ENCODE measurements at places on chromosomes 12 and 14.
A peak's percentile ranks its signal among the peaks of the same experiment; 100 is the strongest.

DNA sequence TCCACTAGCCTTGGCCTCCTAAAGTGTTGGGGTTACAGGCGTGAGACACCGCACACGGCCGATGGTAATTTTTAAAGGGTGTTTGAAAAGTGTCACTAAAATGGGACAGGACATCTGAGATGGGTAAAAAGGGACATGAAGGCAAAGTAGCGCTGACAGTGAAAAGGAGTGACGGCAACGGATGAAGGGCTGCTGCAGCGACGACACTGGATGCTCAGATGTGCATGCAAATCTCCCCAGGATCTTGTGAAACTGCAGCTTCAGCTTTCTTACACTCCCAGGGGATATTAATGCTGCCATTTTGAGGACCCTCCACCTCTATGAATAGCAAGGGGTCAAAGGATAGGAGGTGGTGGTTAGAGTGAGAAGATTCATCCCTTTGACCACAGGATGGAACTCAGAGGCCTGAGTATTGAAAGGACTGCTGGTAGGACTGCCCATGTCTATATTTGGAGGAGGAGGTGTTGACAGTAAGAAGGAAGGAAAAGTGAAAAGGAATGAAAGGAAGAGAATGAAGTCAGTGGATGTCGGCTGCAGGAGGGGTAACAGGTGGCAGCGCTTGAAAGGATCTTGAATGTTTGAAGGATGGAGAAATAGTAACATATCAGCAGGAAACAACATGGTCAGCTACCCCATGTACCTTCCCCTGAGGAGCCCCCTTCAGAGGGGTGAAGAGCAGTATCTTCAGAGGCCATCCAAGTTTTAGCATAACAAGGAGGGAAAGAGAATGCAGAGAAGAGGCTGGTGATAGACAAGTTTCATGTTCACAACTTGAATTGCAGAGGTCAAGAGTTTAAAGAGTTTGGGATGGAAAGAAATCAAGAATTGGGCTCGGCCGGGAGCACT is 37.1 kb downstream of the CLIP1 start:
- H3K27ac ChIP-seq, result no peak overlapping the region
- H3K36me3 ChIP-seq, result no peaks in the 10 kb centered on the region
- H3K27me3 ChIP-seq, result no peaks in the 10 kb centered on the region
- H3K4me3 ChIP-seq, result no peak overlapping the region

DNA sequence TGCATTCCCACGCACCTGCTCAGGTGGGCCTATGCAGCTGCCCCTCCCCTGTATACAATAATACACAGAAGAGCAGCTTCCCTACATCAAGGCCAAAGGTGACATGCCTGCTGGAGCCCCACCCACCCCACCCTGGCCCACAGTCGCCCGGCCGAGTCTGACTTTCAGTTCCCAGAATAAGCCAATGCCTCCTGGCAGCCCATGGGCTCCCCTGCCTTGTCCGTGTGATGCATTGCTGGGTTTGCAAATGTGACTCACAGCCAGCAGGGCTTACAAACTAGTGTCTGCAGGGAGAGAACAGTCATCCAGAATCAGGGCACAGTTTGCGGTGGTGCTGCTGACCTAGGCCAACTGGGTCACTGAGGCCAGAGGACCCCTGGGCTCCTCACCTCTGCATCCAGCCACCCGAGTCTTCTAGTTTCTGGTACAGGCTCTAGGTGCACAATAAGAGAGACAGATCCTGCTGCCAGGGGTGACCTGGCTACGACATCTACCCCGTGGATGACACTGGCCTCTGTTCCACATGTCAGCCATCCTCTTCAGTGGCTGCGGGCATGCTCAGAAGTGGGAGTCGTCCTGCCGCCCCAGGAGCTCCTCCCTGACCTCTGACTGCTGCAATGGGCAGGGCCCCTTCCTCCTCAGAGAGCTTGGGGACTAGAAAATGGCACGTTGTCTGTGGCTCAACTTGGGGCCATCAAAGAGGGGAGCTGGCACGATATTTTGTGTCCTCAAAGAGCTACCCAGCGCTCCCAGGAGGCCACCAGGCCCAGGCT is 84.5 kb downstream of the CHGA start:
- no peaks in the 10 kb centered on the region for H3K4me1 ChIP-seq
- H3K27ac ChIP-seq, result no peak overlapping the region
- no peak overlapping the region for H3K4me3 ChIP-seq
- DNase-seq, result no peak
- H3K36me3 ChIP-seq, result no peaks in the 10 kb centered on the region

DNA sequence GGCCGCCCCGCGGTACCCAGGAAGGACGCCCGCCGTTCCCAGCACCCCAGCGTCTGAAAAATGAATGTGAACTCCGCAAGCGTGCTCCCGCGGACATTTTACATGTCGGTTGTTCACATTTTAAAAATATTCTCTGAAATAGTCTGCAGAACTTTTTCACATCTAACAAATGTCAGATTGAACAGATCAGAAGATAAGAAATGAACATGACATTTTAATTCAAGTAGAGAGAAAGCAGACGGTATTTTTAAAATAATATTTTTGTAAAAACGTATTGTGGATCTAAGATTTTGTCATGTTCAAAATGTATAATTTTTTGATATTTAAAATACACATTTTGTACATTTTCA is 101.8 kb upstream of the DIO3 start:
- no peaks in the 10 kb centered on the region for H3K4me1 ChIP-seq
- no peak overlapping the region for H3K27ac ChIP-seq
- H3K4me3 ChIP-seq, result peak overlapping the region; percentile 25
- DNase-seq, result no peak

DNA sequence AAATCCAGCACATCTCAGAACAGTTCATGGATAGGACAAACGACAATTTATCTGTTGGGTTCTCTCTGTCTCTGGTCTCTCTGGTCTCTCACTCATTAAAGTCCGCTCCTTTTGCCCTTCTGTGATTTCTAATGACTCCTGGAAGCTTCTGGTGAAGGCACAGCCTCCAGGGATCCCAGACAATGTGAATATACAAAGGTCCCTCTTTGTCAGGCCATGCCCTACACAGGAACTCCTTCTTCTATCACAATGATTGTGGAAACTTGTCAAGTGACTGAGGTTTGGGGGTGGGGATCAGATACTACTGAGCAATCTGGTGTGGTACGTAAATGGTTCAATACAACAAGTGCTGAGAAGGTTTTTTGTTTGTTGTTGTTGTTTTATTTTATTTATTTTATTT is 42.7 kb upstream of the CDK17 start:
- H3K27ac ChIP-seq, result no peak overlapping the region
- no peaks in the 10 kb centered on the region for H3K4me1 ChIP-seq
- H3K4me3 ChIP-seq, result no peak overlapping the region
- no peak for DNase-seq
- no peaks in the 10 kb centered on the region for H3K27me3 ChIP-seq

GRCh38 chr12:121712461-121713256 is at the start of gene TMEM120B:
TSS of gene TMEM120B (plus strand) at chr12:121712752. CDS start at chr12:121712896, 144 bp downstream.
- no peaks in the 10 kb centered on the region for H3K27me3 ChIP-seq
- H3K4me3 ChIP-seq, result peak within 1 kb of the TSS; percentile 79
- no peak for DNase-seq
- H3K4me1 ChIP-seq, result no peaks in the 10 kb centered on the region
- H3K27ac ChIP-seq, result no peak within 1 kb of the TSS

GRCh38 chr12:64890873-64891468 is 66.5 kb downstream of the TBC1D30 start:
- H3K4me3 ChIP-seq, result no peak overlapping the region
- peaks cover 4% of the 10 kb centered on the region for H3K4me1 ChIP-seq
- H3K27me3 ChIP-seq, result no peaks in the 10 kb centered on the region
- H3K36me3 ChIP-seq, result no peaks in the 10 kb centered on the region

GRCh38 chr12:62963486-62964041 is 28.6 kb upstream of the PPM1H start:
- no peak overlapping the region for H3K27ac ChIP-seq
- no peak for DNase-seq
- H3K4me3 ChIP-seq, result no peak overlapping the region

GRCh38 chr12:108117163-108117849 is 11.8 kb upstream of the WSCD2 start:
- peaks cover 3% of the 10 kb centered on the region for H3K4me1 ChIP-seq
- H3K4me3 ChIP-seq, result no peak overlapping the region

DNA sequence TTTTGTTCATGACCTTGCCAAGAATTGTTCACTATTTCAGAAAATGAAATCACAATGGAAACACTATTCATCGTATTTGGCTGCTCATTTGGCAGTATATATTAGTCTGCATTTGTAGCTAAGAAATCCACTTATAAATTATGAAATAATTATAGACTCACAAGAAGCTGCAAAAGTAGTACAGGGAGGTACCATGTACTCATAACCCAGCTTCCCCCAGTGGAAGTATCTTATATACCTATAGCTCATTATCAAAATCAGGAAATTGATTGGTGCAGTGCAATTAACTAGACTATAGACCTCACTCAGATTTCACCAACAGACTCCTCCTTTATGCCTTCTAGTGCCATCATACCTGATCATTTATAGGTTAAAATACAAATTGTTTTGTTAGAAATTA is 178.8 kb upstream of the VASH1 start:
- no peaks in the 10 kb centered on the region for H3K4me1 ChIP-seq
- no peak overlapping the region for H3K4me3 ChIP-seq
- H3K36me3 ChIP-seq, result no peaks in the 10 kb centered on the region
- no peak overlapping the region for H3K27ac ChIP-seq
- H3K27me3 ChIP-seq, result no peaks in the 10 kb centered on the region

GRCh38 chr14:55964091-55964490 is 154.1 kb upstream of the PELI2 start:
- no peaks in the 10 kb centered on the region for H3K27me3 ChIP-seq
- no peak for DNase-seq
- no peak overlapping the region for H3K27ac ChIP-seq

GRCh38 chr14:100747021-100747586 is 20.4 kb downstream of the DLK1 start:
- H3K27ac ChIP-seq, result no peak overlapping the region
- no peaks in the 10 kb centered on the region for H3K36me3 ChIP-seq
- DNase-seq, result no peak
- H3K4me1 ChIP-seq, result no peaks in the 10 kb centered on the region
- no peaks in the 10 kb centered on the region for H3K27me3 ChIP-seq

- H3K4me1 ChIP-seq, result no peaks in the 10 kb centered on the region
- no peaks in the 10 kb centered on the region for H3K36me3 ChIP-seq
- peaks cover 6% of the 10 kb centered on the region for H3K27me3 ChIP-seq
- no peak for DNase-seq
- no peak overlapping the region for H3K27ac ChIP-seq
Measured at GRCh38 chr12:56487448-56488040, 417 bp downstream of the GLS2 start.

DNA sequence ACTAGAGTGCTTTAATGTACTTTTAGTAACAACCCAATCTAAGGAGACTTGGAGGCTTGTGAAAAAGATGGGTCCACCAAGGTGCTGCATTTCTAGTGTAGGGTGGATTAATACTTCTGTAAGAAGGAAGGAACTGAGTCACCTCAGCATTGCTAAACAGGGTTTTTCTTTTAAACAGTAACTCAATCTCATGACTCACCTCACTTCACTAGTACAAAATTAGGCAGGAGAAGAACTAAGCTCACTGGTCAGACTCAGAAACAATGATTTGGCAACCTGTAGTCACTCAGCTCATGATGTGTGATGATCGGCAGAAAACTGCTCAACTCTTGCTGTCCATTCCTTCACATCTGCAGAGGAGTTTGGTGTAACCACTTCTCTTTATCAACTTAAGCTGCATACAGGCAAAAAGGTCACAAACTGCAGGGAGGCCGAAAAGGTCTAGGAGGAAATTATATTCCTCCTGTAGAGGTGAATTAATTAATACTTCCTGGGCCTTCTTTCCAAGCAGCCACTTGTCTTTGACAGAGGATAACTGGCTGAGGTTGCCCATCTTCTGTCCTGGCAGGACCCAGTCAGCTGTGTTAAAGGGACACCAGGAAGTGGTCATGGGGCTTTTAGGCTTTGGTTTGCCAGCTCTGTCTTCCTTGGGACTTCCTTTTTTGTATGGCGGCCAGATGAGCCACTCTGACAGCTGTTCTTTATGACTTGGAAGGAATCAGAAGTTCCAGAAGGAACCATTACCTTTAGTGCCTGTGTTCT is 466.9 kb downstream of the FUT8 start:
- H3K4me3 ChIP-seq, result no peak overlapping the region
- DNase-seq, result no peak
- H3K36me3 ChIP-seq, result no peaks in the 10 kb centered on the region
- H3K27me3 ChIP-seq, result no peaks in the 10 kb centered on the region

DNA sequence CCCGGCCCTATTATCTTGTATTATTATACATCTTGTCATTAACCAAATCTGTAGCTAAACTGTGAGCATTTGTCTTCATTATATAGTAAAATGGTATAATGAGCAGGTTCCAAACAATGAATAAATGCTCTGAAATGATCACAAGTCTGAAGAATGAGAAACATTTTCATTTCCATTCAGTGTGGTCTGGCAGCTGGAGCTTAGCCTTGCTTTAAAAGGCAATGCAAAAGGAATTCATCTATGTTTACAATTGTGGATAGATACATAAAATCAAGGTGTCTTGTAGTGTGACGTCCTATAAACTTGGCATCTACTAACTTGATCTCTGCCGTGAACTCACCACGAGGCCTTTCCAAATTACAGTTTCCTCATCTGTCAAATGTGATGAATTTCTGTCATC is 168.3 kb downstream of the RMST start:
- no peak for DNase-seq
- H3K27ac ChIP-seq, result no peak overlapping the region
- no peaks in the 10 kb centered on the region for H3K4me1 ChIP-seq
- H3K36me3 ChIP-seq, result no peaks in the 10 kb centered on the region
- H3K27me3 ChIP-seq, result no peaks in the 10 kb centered on the region

GRCh38 chr12:48765753-48766162 is 23.1 kb downstream of the ADCY6 start:
- DNase-seq, result no peak
- H3K4me3 ChIP-seq, result no peak overlapping the region
- no peaks in the 10 kb centered on the region for H3K36me3 ChIP-seq

DNA sequence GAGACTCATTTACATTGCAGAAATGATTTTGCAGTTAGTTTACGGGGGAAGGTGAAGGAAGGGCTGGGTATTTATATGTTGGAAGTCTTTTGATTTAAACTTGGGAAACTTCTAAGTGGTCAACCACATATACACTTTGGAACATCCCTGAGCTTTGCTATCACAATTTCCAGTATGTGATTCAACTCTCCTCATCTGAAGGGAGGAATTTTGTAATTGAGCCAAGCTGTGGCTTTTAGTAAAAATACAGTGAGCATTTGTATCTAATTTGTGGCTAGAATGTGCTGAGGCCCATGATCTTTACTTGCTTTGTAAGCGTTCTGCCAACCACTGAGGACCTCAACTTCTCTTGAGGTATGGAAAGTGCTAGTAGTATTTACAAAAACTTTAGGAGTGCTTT is 235.0 kb upstream of the PDZRN4 start:
- H3K36me3 ChIP-seq, result no peaks in the 10 kb centered on the region
- DNase-seq, result no peak
- no peaks in the 10 kb centered on the region for H3K27me3 ChIP-seq
- H3K4me3 ChIP-seq, result no peak overlapping the region
- no peak overlapping the region for H3K27ac ChIP-seq

Measured in iPS DF 6.9 (cell line).